ENCODE measurements at places on chromosomes 13 and 19.

DNA sequence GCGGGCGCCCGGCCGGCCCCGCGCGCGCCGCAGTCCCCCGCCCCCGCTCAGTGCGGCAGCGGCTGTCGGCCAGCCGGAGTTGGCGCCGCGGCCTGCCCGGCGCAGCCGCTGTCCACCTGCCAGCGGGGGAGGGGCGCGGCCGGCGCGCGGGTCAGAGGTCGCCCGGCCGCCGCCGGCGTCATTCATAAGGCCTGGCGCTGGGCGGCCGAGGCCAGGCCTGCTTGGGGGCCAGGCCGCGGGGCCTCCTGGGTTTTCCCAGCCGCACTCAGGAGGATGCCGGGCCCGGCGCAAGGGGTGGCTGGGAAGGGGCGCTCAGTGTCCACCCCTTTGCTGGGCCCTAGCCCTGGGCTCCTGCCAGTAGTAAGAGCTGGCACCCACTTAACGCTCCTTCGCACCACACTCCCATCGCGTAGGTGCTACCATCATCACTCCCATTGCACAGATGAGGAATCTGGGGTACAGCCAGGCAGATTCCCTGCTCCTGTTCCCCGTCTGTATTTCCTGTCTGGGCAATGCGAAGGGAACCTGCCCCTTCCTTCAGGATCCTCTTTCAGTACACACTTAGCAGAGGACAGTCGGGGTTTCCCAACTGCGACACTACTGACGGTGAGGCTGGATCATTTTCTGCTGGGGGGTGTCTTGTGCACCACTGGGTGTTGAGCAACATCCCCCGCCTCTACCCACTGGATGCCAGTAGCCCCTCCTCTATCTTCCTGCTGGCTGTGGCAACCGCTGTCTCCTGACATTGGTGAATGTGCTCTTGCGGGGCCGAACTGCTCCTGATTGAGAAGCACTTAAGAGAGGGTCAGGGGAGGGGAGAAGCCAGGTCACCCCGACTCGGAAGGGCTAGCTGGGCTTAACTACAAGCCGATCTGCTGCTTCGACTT lies 846 bp upstream of the PRKACA start:
- no peak for DNase-seq

DNA sequence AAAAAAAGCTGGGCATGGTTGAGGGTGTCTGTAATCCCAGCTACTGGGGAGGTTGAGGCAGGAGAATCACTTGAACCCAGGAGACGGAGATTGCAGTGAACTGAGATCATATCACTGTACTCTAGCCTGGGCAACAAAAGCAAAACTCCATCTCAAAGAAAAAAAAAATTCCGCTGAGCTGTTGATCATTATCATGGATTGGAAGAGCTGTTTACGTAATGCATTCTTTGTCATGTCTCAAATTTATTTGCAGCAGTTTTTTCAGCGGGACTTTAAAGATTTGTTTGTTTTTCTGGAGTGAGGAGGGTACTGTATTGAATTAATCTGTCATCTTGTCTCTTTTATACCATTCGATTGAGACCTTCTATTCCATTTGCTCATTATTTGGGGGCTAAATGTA lies 4.3 kb downstream of the NLRP5 start:
- DNase-seq: no peak

GRCh38 chr13:92734068-92734467 lies 492.5 kb upstream of the GPC6 start:
- no peak for DNase-seq

DNA sequence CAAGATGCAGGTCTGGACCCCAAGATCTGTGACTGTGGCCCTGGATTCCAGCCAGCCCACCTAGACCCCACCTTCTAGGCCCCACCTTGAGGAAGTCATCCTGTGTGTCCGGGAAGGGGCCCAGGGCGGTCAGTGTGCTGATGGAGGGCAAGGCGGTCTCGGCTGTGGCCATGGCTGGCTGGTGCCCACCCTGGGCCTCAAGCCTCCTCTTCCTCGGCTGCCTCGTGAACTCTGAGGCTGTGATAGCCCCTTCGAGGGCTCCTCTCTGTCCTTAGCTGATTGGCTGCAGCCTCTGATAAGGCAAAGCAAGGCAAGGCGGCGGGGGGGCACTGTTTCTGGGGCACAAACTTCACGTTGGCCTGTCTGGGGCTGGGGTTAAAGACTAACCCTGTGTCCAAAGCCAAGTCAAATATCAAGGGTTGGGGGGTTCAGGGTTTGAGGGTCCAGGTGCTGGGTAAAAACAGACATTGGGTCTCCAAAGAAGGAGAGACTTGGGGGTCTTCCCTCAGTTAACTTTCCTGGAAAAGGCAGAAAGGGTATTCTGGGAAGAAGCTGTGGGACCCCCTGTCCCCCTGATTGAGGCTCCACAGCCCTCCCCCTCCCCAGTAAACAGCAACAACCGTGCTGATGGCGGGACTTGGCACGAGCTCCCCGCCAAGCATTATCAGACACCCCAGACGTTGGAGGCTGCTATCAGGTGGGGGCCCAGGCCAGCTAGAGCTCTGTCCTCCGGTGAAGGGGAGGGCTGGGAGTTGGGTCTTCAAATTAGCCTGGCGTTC lies at the start of gene KLF1:
KLF1 (minus strand) TSS at position 233 of the 779 bp plus-strand sequence; CDS start at position 172, 61 bp downstream.
- DNase-seq: no peak

DNA sequence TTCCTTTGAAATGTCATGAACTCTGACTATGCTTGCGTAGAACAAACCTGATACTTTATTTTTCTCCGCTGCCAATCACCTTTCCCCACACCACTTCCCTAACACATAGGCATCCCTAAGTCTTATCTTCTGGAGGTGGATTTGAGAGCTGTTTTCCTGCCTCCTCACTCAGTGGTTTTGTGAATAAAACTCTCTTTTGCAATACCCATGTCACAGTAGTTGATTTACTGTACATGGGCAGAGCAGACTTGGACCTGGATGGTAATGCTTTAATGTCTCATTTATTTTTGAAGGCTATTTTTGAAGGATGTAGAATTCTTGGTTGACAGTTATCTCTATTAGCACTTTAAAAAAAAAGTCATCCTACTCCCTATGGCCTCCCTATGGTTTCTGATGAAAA lies 881.8 kb downstream of the SLITRK5 start:
- no peak for DNase-seq

Data from glomerular endothelial cell (primary cell).